ENCODE measurements at places on chromosomes 16 and 17. TPM values are rescaled to one million over a fixed set of nuclear protein-coding genes. Genes with fewer than 3 reads are reported as not detected.

Gene FOXL1
- 19.1 TPM for polyA plus RNA-seq

GRCh38 chr16:30767767-30768465 lies 5.8 kb downstream of the RNF40 start:
- no peak for DNase-seq

DNA sequence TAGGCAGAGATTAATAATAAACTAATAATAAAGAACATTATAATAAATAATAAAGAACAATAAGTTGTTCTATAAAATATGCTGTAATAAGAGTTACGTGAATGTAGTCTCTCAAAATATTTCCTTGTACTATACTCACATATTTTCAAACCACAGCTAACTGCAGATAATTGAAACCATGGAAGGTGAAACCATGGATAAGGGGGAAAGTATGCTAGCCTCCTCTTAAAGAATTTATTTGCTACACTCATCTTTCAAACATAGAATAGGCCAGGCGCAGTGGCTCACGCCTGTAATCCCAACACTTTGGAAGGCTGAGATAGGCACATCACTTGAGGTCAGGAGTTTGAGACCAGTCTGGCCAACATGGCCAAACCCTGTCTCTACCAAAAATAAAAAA lies 18.5 kb downstream of the CYTH1 start:
- no peak for DNase-seq

GRCh38 chr17:6170349-6170748 lies 100.2 kb downstream of the WSCD1 start:
- DNase-seq = no peak

DNA sequence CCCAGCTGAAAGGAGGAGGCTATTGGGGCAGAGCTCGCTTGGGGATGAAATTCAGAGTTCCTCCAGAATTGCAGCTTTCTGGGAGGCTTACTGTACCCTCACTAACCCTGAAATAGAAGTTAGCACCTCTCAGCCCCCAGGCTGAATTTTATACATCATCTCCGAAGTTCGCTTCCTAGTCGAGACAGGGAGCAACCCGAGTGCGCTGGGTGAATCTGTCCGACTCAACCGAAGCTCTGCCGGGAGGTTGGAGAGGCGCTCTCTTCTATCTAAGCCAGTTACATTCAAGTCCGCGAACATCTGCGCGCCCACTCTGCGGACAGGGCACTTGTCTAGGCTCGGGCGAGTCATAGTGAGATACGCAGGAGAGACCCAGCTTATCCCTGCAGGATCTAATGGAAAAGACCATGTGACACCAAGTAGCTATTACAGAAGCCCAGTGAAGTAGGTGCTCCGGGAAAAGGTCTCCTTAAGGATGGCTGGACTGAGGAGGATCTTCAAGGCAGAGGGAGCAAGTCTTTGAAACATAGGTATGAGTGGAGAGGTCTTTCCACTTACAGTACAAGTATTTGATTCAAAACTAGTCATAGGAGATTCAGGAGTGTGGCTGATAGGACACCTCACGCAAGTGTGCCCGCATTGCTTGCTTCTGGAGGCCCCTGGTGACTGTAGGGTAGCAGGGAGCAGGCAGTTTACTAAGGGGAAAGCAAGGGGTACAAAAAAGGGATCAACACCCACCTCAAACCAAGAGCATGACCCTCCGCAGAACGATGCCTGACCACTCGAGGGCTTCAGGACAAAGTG lies 646 bp upstream of the HES7 start:
- DNase-seq = no peak

DNA sequence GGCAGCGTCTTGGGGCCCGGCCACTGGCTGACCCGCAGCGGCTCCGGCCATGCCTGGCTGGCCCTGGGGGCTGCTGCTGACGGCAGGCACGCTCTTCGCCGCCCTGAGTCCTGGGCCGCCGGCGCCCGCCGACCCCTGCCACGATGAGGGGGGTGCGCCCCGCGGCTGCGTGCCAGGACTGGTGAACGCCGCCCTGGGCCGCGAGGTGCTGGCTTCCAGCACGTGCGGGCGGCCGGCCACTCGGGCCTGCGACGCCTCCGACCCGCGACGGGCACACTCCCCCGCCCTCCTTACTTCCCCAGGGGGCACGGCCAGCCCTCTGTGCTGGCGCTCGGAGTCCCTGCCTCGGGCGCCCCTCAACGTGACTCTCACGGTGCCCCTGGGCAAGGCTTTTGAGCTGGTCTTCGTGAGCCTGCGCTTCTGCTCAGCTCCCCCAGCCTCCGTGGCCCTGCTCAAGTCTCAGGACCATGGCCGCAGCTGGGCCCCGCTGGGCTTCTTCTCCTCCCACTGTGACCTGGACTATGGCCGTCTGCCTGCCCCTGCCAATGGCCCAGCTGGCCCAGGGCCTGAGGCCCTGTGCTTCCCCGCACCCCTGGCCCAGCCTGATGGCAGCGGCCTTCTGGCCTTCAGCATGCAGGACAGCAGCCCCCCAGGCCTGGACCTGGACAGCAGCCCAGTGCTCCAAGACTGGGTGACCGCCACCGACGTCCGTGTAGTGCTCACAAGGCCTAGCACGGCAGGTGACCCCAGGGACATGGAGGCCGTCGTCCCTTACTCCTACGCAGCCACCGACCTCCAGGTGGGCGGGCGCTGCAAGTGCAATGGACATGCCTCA lies 773 bp downstream of the NTN3 start:
- no peak for DNase-seq

DNA sequence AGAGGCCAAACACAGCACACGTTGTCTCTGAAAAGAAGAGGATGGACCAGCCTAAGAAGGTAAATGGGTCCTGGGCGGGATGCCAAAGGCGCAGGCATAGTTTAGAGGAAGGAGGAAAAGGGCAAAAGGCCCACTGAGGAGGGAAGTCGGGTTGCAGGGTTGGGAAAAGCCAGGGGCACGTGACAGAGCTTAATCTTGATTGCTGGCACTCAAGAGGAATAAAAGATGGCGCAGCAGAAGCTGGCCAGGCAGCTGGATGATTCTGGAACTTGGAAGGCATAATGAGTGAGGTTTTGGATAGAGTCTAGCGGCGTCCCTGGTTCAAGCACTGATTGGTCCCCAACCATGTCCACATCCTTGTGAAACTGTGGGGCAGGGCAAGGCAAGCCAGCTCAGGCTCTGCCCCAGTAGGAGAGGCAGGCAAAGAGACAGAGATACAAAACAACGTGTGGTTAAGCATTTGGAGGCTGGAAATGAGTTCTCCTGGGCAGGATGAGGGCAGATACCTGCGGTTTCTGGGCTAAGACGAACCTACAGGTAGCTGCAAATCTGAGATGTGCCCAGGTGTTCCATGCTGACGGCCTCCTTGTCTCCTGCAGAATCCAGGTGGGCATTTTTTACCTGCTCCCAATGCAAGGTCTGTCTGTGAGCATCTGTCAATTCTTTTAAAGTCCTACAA lies 52.7 kb upstream of the CIBAR2 start:
- DNase-seq = no peak

DNA sequence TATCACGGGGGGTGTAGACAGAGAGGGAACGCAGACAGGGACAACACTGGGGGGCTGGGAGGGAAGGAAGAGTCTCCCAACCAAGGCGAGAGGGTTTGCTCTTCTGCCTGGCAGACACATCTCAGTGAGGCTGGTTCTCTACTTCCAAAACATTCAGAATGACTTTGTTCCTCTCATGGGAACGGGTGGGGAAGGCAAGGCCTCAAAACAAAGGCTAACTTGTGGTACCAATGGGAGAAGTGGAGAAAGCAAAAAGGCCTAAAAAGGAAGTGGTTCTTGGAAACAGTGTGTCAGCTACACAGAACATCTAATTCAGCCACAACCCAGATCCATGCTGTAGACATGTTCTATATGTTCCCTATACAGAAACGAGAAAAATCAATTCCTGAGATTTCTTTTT lies 7.5 kb downstream of the FLOT2 start:
- no peak for DNase-seq
